Thoracic aorta (tissue), 2 donors: ENCODE measurements at places on chromosomes 4 and X.

DNA sequence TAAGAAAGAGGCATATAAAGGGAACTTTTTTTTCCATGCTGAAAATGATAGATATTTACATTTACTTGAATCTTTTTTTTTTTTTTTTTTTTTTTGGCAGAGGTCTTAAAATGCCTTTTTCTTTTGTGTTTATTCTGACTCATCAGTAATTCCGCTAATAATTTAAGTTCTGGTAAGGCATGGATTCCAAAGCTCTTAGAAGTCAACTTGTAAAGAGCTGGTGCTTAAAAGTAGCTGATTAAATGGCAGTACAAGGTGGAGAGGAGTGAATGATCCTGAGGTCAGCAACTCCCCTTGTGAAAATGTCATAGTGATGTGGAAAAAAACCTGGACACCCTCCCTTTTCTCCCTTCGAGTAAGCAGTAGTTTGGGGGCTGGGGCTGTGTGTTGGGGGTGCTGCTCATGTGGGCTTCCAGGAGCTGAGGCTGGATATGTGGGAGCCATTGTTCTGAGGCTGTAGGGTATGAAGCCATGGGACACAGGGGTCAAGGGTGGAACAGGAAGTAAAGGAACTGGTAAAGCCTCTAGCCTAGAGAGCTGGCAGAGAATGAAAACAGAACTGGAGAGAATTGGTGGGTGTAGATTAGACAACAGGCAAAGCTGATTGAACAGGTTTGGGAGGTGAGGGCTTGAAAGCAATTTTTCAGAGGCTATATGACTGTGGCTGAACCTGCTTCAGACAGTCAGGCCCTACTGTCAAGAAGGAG lies 41.0 kb upstream of the PITX2 start:
- no peak for DNase-seq

GRCh38 chrX:2346158-2346557 lies 154.6 kb downstream of the DHRSX start:
- DNase-seq = no peak

GRCh38 chr4:21790438-21791029 lies 158.0 kb downstream of the KCNIP4 start:
- no peak for DNase-seq

GRCh38 chr4:99983289-99983943 lies 33.3 kb upstream of the H2AZ1 start:
- DNase-seq = no peak

DNA sequence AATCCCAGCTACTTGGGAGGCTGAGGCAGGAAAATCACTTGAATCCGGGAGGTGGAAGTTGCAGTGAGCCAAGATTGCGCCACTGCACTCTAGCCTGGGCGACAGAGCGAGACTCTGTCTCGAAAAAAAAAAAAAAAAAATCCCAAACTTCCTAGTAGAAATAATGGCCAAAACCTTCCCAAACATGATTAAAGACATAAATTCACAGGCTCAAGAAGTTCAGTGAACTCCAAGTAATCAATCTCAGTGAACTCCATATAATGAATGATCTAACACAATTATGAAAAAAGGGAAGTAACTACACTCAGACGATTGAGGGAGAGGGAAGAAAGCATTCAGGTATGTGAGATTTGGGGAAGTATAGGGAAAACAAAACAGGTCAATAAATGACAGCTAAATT lies 6.5 kb downstream of the FUNDC1 start:
- no peak for DNase-seq

DNA sequence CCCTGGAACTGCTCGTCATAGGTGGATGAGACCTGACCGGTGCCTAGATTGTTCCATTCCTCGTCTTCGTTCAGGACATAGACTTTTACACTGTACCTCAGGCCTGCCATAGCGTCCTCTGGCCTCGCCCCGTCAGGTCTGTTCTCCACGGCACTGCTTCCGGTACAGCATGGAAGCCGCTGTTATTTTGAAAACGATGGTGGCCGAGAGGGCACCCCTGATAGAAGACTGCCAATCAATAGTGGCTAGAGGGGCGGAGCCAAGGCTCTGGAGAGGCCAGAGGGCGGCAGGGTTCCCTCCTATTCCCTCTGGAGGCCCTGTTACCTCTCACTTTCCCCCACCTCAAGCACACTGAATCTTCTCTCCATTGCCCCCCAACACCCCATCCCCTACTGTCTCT lies at the start of gene PPP4R3C:
Gene PPP4R3C (minus strand): TSS at position 155 of the 400 bp plus-strand sequence. CDS start 45 bp downstream, at position 110.
- DNase-seq = no peak
